ENCODE measurements at places on chromosomes 6 and 20. TPM values are rescaled to one million over a fixed set of nuclear protein-coding genes. Genes with fewer than 3 reads are reported as not detected.

- no peak for DNase-seq
Measured at GRCh38 chr20:57867181-57867803, 157.5 kb upstream of the PMEPA1 start.

- DNase-seq = no peak
Measured at GRCh38 chr6:85458184-85458583, 8.3 kb downstream of the NT5E start.

DNA sequence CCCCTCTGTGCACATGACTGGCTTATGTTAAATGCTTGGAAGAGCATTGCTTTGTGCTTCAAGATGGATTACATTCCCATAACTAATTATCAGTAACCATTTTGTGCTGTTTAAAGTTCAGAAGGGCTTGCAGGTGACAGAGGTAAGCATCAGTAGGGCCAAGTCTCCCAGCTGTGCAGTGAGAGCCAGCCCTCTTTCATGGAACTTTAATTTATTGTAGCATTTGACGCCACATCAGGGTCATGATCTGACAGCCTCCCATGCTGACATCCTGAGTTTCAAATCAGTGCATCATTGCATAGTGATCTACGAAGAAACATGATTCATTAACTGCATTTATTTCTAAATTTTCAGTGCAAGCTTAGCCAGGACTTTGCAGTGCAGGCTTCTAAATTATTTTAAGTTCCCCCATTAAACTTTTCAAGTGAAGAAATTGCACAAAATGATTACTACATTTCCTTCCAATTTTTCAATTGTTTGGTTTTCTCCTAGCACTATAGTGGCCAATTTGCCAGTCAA is 380.9 kb downstream of the UTRN start:
- no peak for DNase-seq

DNA sequence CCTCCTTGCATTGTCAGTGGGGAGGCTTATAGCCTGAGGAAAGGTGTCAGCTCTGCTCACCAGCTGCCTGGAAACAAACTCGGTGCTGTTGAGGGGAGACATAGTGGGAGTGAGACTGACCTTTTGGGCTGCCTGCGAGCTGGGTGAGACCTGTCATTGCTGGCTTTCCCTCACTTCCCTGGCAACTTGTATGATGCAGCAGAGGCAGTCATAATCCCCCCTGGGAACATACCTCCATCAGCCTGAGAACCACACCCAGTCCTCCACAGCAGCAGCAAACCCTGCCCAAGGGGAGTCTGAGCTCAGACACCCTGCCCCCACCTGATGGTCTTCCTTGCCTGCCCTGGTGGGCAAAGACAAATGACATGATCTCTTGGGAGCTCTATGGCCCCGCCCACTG is 521.2 kb upstream of the IMPG1 start:
- no peak for DNase-seq

GRCh38 chr20:9321007-9321406 is 193.4 kb upstream of the LAMP5 start:
- DNase-seq = no peak

- DNase-seq = no peak
Measured at GRCh38 chr6:46407776-46408530, 83.3 kb downstream of the RCAN2 start.

DNA sequence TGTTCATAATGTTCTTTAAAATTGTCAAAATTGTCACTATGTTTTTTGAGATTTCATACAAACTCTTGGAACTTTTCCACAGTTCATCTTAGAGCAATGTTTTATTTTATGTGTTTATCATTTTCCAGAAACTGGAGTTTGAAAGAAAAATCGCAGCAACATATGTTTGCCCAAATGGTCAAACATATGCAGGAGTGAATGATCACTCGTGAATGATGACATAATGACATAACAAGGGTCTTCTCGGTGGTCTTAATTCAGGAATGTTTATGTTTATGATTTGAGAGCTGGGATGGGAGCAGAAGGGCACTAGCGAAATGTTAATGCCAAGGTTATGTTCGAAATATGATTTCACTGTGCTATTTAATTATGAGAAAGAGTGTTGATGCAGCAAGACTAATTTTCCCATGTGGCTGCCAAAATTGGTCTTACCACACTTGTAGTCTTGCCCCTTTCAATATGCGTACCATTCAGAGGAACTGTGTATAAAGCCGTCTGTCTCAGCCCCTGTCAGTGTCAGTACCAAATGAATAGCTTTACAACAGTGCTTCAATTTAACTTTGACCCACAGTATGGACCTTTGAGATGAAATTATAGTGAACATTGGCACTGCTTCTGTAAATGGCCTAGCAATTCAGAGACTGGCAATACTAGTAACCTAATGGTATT is 152.3 kb downstream of the CARMIL1 start:
- DNase-seq = no peak

DNA sequence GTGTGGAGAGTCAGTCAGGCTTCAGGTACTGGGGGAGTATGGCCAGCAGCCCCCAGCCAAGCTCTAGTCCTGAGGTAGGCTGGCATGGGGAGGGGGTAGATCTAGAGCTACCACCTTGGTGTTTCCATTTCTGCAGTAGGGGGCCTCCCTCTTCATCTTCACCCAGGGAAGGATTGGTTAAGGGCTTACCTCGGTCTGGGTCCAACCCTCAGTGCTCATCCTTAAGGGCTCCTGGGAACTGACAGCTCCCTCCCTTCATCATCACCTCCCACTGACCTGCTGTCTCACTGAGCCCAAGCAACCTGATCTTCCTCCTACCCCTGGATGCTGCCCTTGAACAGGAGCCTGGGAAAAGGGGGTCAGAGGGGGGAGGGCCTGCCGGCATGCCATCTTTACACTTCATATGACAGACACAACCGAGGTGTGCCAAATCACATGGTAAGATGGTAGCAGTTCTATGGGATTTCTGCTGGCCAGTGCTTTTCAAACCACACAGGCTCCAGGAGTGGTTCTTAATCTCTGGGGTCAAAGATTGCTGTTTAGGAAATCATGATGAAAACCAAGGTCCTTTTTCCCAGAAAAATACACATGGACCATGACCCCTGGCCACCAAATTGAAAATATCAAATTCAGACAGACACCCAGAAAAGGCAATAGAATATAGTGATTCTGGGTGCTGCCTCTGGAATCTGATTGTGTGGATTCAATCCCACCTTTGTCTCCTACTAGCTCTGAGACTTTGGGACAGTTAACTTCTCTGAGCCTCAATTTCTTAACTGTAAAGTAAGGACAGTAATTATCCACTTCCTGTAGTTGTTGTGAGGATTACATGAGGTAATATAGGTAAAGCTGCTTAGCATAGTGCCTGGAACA is 3.0 kb downstream of the TP53INP2 start:
- peak; percentile 58 for DNase-seq

GRCh38 chr20:53736122-53736756 is 142.6 kb upstream of the ZNF217 start:
- DNase-seq = no peak

DNA sequence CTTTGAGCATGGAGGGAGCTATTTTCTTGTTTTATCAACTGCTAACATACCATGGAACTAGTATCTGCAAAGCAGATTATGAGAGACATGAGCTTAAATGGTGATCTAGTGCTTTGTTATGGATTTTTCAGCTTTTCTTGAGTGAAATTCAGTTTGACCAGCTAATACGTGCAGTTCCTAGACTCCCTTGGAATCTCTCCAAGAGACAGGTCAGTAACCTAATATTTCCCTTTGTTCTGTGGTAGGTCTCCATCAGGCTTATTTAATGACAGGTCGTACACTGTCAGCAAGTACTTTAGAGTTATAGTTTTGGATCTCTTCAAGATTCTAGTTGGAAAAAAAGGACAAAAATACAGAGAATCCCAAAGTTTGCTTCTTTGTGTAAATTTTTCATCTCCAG is 43.9 kb downstream of the HDAC2 start:
- no peak for DNase-seq

- DNase-seq = peak; percentile 51
Measured at GRCh38 chr6:20877008-20877937, 343.0 kb downstream of the CDKAL1 start.

- no peak for DNase-seq
Measured at GRCh38 chr6:138869398-138869797, 73.5 kb downstream of the ECT2L start.

DNA sequence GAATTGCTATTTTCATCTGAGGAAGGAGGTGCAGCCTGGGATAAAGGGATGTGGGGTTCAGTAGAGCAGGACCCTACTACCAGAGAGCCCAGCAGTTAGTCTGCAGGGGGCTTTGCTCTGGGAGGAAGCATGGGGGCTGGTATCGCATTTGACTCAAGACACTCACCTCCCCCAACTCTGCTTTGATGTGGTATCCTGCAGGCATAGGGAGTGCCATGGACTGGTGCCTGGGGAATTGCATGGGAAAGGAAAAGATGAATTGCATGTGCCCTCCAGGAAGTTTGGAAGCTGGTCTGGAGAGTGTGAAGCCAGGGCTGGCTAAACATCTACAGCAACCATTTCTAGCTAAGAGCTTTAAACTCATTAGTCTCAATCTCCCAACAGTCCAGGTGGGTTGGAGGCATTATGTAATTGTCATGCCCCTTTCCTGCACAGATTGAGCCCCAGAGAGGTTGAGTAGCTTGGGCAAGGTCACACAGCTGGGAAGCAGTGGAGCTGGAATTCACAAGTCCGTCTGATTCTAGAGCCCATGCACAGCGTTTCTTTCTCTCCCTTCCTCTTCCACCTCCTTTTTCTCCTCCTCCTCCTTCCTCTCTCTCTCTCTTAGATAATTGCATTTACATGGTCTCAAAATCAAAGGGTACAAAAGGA is 26.2 kb upstream of the PNPLA1 start:
- DNase-seq = no peak

DNA sequence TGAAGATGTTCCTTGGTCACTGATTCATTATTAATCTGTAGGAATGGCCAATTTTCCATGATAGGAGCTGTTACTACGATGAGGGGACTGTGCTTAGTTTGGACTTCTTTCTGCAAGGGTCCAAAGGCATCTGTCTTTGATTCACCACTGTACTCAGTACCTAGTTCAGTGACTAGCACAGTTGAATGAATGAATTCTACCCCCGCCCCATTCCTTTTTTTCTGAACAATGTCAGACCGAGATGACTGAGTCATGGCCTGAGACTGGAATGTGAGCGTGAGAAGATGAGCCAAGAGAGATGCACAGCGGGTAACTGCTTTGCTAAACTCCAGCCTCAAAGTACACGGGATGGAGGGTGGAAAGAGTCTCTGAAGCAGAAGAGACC is 419 bp upstream of the SNHG17 start:
- no peak for DNase-seq

GRCh38 chr20:58127701-58128111 is 100.7 kb downstream of the ANKRD60 start:
- no peak for DNase-seq

GRCh38 chr6:26186652-26187051 is 99.4 kb downstream of the HFE start:
- DNase-seq = no peak

DNA sequence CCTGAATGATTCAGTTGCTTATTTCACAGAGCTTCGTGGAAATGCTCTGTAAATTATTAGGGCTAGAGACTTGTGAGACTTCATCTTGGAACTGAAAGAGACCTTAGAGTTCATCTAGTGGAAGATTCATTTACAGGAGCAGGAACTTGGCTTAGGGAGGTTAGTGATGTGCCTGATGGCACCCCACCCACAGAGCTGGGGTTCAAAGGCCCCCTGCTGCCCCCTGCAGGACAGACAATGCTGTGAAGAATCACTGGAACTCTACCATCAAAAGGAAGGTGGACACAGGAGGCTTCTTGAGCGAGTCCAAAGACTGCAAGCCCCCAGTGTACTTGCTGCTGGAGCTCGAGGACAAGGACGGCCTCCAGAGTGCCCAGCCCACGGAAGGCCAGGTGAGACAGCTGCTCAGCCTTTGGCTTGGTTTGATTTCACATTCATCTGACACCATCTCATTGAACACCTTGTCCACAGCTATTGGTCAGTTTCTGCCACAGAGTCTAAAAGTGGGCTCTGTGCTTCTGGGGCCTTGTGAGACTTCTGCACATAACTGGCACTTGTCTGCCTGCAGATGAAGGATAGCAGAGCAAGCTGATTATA is 25.1 kb downstream of the MYBL2 start:
- DNase-seq = peak; percentile 37

Gene PSMF1
- 93.2 TPM for polyA plus RNA-seq

Gene FOXQ1
- 6.0 TPM for polyA plus RNA-seq

Gene LGSN
- 0.26 TPM for polyA plus RNA-seq

Gene RBM24
- polyA plus RNA-seq = 0.47 TPM

Gene SCGN
- 0.90 TPM for polyA plus RNA-seq

Gene CLVS2
- polyA plus RNA-seq = not detected

Gene PAK5
- 0.22 TPM for polyA plus RNA-seq

Gene ZC2HC1B
- not detected for polyA plus RNA-seq

Gene MYLK4
- polyA plus RNA-seq = 1.1 TPM

Gene DPPA5
- not detected for polyA plus RNA-seq

Gene TBC1D20
- 19.5 TPM for polyA plus RNA-seq

Gene MPIG6B
- not detected for polyA plus RNA-seq
